ENCODE measurements at places on chromosomes 4 and X. TPM values are rescaled to one million over a fixed set of nuclear protein-coding genes. Genes with fewer than 3 reads are reported as not detected.

DNA sequence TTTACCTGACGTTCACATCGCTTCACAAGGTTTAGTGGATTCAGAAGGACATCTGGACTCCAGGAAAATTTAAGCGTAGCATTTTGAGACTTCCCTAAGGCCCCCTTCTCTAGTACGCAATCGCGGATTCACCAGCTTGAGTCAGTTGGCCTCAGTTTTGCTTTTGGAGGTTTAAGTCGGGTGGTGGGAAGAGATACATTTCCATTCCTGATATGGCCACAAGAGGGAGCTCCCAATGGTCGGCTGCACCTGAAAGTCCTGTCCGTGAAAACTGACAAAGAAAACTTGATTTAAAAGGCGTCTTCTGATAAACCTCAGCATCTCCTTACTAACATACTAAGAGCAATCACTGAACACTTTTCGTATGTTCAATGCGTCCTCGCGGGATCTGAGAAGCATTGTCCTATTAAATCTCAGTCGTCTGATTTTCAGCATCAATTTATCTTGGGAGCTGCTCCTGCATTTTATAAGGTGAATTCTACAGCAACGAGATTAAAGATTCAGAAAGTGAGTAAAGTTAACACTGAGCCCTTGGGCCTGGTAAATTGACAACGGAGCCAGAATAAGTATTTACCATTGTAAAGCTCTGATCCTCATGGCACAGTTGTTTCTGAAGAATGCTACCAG is 50.6 kb downstream of the LGI2 start:
- DNase-seq: peak; percentile 13

- no peak for DNase-seq
These were observed 63.5 kb downstream of the NELFA start for GRCh38 chr4:1945124-1945895.

- no peak for DNase-seq
These were observed 1712.5 kb downstream of the C4orf33 start for GRCh38 chr4:130808492-130808891.

DNA sequence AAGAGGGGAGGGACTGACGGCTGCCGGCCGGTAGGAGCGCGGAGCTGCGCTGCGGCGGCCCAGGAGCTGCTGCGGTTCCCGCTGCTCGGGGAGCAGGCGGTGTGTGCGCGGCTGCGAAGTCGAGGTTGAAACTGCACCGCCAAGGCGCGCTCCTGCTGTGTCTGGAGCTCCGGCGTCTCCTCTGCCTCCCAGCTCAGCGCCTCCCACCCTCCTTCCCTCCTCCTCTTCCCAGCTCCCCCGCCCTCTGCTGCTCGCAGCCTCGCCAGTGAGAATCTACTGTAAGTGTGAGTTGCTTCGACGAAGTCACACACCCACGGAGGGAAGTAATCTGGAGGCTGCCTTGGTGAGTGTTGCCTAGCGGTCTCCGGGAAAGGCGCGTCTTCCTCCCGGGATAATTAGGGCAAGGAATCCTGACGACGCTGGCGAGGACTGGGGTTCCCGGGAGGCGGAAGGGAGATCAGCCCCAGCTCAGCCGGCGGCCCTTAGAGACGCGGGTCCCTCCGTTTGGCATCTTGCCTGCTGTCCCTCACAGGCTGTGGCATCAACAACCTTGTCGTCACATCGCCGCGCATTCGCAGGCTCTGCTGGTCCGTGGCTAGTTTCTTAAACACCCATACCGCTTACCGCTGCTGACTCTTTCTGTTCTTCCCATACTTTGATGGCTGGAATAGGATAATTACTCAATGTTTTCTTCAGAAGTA is at the start of gene EPHA5:
EPHA5 (minus strand) TSS at position 159 of the 701 bp plus-strand sequence. CDS start 747 bp downstream, outside the sequence.
- no peak for DNase-seq

- DNase-seq: no peak
These were observed 168.8 kb downstream of the PCDH18 start for GRCh38 chr4:137363496-137363895.

DNA sequence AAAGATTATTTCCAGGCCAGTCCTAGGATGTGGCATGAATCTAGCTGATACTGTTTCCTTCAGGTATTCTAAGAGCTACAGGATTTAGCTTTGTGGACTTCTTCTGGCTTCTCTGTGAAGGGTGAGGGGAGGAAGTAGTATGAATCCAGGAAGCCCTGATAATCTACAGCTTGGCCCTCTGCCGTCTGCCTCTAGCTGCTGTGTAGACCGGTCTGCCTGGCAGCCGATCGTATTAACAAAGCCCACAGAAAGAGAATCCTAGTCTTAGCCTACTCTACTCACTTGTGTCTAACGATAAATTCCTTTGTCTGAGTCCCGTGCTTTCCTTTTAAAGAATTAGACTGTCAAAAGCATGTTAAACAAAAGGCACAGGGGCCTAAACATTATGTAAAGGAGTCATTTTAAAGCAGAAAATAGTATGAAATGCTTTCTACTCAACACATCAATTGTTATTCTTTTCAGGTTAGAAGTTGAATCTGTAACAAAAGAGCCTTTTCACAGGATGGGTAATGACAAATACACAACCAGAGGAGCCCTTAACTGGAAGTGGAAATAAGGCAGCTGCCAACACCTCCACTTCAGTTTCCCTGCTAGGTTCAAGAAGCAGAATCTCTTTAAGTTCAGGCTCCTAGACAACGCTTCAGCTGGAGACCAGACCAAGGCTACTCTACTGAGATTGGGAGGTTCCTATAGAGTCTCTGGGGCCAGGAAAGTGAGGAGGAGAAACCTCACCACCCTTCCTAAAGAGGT is 48.9 kb upstream of the UCP1 start:
- DNase-seq: no peak

DNA sequence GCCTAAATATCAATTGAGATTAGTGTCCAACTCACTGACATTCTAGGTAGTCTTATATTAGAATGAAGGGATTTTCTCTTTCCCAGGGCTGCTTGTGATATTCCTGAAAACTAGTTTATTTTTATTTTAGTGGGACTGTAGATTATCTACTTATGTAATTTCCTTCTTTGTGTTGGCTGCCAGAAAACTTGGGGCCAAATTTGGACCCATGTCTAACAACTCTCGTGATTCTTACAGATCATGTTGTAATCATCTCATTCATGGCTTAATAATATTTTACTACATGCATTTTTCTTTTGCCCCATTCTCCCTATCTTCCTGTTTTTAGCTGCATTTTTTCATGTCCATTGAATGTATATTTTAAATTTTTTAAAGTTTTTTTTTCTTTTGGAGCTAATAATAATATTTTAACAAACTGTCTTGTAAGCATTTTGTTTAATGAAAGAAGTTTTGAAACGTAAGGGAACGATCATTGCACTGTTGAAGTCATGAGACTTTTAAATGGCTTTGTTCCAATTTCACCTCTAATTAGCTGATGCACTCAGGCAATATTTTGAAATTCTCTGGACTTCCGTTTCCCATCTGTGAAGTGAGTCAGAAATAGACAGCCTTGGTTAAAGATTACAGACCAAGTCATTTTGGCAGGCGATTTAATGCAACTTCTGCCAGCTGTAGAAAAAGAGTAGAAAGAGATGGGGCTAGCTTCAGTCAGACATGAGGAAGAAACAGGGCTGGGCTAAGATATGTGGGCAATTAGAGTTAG is 14.3 kb upstream of the TDO2 start:
- DNase-seq: no peak

DNA sequence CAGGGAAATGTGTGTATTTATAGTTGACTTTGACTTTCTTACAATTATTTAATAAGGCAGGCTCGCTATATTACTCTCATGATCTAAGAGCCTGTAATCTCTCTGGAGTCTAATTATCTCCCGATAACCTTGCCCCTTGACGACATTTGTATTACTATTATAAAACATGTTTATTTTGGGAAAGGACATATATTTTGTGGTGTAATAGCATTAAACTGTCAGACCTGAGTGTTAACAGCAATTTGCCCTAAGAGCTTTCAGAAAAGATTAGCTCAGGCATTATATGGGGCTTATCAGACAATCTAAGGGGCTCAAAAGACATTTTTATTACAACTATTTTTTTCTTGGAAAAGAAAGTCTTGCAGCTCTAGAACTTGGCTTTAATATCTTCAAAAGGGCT is 427.9 kb upstream of the SLIT2 start:
- no peak for DNase-seq

DNA sequence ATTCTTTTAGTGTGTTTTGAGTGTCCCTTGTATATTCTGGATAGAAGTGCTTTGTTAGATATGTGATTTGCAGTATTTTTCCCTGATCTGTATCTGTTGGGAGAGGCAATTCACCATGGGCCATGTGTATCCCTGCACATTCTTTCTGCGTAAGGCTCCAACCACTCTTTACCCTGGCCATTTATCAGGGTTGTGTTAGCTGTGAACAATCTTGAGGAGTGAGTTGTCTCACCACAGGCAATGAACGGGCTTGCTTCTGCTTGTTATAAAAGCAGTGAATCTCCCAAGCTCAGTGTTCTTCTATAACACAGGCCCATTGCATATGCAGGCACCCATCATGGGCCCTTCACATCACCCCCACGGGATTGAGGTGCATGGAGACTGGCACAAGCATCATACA is 18.9 kb upstream of the SMIM10 start:
- no peak for DNase-seq

The TXK gene
- 55.3 TPM for total RNA-seq

- DNase-seq: no peak
These were observed 174.5 kb downstream of the SMIM20 start for GRCh38 chr4:26088433-26088928.

- no peak for DNase-seq
These were observed 136.7 kb downstream of the ARHGAP24 start for GRCh38 chr4:85611661-85612060.

- no peak for DNase-seq
These were observed 185.7 kb upstream of the HS3ST1 start for GRCh38 chr4:11614426-11614825.

DNA sequence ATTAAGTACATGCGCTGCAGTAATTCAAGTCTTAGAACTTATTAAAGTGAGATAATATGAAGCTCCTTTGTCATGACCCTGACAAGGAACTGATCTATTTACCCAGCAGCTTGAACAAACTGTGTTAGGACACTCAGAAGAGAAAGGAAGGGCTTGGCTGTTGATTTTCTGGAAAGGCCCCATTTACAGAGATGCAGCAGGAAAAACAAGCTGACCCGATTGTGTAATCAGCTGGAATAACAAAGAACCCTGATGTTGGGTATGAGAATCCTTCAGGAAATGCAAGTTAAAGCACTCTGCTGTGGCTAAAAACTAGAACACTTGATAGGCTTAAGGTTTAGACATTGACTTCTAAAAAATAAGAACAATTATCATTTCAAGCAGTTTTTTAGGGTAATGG is 64.8 kb downstream of the TBC1D9 start:
- DNase-seq: no peak

DNA sequence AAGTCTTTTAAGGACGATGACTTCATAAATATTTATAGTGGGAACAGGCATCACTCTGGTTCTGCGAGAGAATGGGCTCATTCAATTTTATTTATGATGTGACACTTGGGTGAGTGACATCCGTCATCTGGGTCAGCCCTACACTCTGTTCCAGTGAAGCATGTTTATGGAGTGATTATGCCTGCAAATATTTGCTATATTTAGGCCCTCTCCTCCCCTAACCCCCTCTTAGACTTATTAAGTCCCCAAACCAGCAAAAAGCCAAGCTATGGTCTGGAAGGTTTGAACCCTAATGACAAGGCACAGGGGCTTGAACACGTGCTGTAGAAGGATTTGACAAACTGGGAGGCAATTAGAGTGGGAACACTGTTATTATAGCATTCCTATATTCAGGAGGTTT is 55.9 kb downstream of the C4orf51 start:
- DNase-seq: no peak

The SUPT20HL2 gene
- not detected for total RNA-seq

- DNase-seq: no peak
These were observed 93.8 kb downstream of the SLC10A6 start for GRCh38 chr4:86755388-86755787.

- no peak for DNase-seq
These were observed 16.6 kb upstream of the QRFPR start for GRCh38 chr4:121397434-121397833.

The DACH2 gene
- total RNA-seq: not detected

- no peak for DNase-seq
These were observed 225.0 kb downstream of the COX7B2 start for GRCh38 chr4:46684041-46684440.

DNA sequence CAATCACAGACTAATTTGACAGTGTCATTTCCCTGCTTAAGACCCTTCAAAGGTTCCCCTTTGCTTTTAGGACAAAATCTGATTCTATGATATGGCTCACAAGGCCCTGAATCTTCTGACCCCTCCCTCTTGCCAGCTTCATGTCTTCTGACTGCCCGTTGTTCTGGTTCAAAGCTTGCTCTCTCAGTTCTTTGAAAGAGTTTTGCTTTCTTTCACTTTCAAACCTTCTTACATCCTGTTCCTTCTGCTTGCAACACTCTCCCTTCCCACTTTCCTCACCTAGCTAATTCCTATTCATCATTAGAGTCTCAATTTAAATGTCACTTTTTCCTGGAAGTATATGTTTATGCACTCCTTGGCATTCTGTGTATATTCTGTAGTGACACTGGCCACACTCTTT is 299.2 kb downstream of the IDS start:
- DNase-seq: no peak

The CT45A5 gene
- total RNA-seq: not detected

The GPR34 gene
- not detected for total RNA-seq

DNA sequence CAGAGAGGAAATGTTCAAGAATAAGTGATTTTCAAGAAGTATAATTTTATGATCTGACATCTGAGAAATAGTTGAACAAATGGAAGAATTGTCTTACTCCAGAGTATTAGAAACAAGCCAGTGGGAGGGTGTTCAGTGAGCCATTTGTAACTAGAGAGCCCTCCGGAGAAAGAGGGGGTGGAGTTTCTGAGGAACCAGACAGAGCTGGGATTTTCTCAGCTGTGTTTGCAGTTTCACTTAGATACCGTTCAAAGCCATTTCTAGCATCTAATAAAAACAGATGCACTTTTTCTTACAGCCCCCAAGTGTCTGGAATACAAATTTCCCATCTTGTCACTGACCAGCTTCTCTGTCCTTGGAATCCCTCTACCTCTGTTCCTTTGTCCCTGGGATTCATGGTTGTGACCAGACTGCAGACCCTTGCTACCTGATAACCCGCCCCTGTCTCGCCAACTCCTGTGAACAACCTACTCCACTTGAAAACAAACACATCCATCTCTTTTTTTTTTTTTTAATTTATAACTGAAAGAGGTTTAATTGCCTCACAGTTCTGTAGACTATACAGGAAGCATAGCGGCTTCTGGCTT is 132.8 kb upstream of the KLF3 start:
- no peak for DNase-seq
